Central memory CD8-positive, alpha-beta T cell (primary cell): ENCODE measurements at places on chromosomes 4 and X.

DNA sequence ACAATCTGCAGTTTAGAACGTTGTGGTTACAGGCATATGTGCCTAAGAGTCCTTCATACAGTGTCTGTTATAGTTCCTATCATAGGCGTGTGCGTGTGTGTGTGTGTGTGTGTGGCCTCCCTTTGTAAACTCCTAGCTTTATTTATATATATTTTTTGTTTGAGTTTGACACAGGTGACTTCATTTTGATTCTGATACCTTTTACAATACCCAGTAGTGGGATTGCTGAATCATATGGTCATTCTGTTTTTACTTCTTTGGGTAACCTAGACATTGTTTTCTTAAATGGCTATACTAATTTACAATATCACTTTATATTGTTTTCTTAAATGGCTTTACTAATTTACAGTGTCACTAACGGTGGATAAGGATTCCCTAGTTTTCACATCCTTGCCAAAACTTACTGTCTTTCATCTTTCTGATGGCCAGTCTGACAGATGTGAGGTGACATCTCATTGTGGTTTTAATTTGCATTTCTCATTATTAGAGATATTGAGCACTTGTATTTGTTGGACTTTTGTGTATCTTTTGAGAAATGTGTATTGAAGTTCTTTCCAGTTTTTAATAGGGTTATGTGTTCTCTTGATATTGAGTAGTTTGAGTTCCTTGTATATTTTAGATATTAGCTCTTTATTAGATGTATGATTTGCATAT lies 211.1 kb upstream of the NUDT6 start:
- no peak for DNase-seq

GRCh38 chrX:31656013-31656412 lies 584.2 kb upstream of the FTHL17 start:
- no peak for DNase-seq

GRCh38 chr4:139453371-139454110 lies 380 bp upstream of the RAB33B start:
- peak; percentile 95 for DNase-seq

DNA sequence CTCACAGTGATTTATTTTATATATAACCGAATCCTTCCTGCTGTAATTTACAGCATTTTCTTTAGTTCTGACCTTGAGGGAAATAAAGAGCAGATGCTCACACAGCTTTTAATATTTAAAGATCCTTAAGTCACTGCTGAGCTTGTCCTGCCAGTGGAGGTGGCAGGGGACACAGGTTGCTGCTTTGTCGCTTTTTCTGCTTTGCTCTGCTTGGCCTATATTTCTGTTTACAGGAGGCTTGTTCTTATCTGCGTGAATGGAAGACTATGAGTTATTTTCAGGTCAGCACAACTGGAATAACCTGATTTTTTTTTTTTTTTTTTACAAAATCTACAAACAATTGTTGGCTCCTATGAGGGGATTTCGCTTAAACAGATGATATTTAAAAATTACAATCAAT lies 2.3 kb downstream of the TXK start:
- DNase-seq: no peak

DNA sequence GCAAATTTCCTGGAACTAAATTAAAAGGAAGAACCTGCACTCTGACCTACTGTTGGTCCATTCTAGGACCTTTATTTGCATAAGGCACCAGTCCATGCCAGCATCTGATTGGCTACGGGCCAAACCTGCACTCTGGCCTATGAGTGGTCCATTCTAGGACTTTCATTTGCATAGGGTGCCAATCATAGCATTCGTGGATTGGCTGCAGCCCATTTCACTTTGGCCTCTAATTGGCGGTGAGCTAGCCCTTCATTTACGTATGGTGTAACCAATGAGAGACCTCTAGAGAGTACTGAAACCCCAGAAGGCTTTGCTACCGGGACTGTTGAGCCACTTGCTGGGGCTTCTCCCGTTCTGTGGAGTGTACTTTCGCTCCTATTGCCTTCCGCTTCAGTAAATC lies 6.1 kb upstream of the RNF175 start:
- no peak for DNase-seq

DNA sequence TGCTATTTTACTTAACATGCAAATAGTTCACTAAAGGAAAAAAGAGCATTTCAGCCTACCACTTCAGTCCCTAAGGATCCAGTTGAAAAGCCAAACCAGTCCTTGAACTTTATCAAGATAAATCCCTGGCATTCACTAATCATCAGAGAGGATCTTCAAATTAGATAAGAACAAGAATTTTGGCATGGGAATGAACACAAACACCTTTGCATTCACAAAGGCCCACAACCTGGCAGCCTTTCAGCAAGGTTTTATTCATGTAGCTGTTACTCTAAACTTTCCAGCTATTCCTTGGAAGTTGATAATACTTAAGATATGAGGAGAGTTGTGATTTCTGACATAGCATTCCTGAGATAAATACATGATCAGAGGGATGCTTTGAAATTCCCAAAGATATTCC lies 193.4 kb downstream of the LRBA start:
- DNase-seq: no peak

DNA sequence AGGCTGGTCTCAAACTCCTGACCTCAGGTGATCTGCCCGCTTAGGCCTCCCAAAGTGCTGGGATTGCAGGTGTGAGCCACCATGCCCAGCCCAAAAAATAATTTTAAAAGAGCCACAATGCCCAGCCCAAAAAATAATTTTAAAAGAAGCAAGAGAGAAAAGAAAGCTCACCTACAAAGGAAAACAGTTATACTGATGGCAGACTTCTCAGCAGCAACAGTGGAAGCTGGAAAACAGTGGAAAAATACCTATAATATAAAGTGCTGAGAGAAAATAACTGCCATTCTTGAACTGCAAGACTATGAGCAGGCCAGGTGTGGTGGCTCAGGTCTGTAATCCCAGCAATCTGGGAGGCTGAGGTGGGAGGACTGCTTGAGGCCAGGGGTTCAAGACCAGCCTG lies 13.3 kb upstream of the HMGB2 start:
- no peak for DNase-seq

DNA sequence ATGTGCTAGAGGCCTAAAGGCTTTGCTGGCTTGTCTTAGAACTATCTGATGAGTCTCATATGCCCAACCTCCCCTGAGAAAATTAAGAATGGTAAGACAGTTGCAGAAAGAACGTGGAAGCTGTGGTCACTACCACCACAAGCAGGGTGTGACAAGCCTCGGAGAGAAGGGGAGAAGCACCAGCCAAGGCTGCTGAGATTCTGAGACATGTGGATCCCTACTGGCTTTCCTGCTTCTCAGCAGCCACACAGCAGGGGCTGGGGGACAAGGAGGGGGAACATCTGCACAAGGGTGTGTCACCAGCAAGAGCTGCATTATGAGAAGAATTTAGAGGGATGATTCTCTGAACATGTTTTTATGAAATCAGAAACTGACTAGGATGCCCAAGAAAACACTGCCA lies 19.4 kb downstream of the TAPT1 start:
- DNase-seq: no peak

- no peak for DNase-seq
Observed at GRCh38 chrX:68808686-68809357, 20.0 kb upstream of the EFNB1 start.

GRCh38 chrX:116009861-116010710 lies 160.5 kb upstream of the AGTR2 start:
- no peak for DNase-seq

DNA sequence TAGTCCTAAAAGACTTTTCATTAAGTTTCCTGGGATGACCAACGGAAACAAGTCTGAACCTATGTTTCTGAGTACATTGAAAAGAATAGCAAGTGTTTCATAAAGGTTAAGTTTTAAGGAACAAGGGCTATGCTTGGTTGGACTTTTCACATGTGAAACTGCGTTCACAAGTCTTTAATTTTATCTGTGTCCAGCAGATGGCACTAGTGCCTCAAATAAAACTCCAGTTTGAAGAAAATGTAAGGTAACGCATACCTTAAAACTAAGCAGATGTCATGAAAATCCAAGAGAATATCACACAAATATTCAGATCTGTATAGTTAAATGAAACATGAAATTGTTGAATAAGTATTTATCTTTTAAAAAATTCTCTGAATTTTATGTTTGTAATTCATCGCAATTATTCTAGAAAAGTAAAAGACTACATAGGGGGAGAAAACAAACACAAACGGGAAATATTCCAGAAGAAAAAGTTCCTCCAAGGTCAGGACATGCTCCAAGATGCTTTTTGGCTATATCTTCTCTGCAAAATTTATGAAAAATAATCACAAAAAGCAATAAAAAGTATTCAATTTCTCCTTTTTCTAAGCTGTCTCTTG lies 89.6 kb upstream of the MAD2L1 start:
- DNase-seq: peak; percentile 16

GRCh38 chr4:184514121-184514988 lies 40.0 kb upstream of the IRF2 start:
- DNase-seq: no peak

GRCh38 chr4:85928775-85929591 lies 430.9 kb downstream of the MAPK10 start:
- DNase-seq: no peak

GRCh38 chrX:44784241-44784640 lies 59.6 kb upstream of the DUSP21 start:
- no peak for DNase-seq

- DNase-seq: no peak
Observed at GRCh38 chr4:12889054-12889453, 595.1 kb downstream of the RAB28 start.

- DNase-seq: no peak
Observed at GRCh38 chr4:138455097-138455496, 212.9 kb upstream of the SLC7A11 start.

GRCh38 chr4:104749062-104749461 lies 254.4 kb upstream of the CXXC4 start:
- no peak for DNase-seq

- no peak for DNase-seq
Observed at GRCh38 chr4:176788248-176788647, 4.5 kb downstream of the VEGFC start.

DNA sequence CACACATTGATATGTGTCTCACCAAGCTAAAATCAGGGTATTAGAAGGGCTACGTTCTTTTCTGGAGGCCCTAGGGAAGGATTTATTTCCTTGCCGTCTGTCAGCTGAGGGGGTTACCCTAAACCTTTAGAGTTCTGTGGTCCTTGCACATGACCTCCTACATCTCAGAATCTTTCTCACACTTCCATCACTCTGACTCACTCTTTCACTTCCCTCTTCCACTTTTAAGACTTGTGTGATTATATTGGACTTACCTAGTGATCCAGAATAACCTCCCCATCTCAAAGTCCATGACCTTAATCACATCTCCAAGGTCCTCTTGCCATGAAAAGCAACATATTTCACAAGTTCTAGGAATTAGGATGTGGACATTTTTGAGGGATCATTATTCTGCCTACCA lies 53.6 kb upstream of the FUNDC1 start:
- DNase-seq: no peak

DNA sequence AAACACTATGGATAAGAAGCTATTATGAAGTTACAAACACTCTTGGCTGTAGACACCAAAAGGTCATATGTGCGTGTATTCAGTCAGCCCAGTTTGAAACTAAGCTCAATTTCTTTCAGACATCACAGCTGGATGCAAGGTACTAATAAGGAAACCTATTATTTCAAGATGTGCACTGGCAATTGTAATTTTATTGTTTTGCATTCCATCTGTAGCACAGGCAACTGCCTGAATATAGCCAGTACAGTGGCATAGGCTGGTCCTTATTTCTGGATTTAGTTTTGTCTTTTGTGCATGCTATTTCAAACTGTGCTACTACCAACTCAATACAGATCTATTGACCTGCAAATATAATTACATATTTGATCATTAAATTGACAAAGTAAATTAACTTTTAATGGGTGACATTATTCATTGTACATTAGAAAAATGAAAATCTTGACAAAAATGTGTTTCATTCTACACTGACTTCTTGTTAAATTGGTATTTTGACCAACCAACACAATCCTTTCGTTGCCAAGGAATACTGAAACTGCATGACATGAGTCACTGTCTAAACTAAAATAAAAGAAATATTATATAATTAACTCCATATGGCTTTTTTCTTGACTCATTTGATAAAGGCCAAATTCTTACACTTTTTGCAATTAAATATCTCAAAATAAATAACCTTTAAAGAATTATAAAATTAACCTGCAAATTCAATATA lies 594.3 kb upstream of the ADGRL3 start:
- no peak for DNase-seq

GRCh38 chrX:121642415-121642814 lies 595.0 kb downstream of the GLUD2 start:
- DNase-seq: no peak

DNA sequence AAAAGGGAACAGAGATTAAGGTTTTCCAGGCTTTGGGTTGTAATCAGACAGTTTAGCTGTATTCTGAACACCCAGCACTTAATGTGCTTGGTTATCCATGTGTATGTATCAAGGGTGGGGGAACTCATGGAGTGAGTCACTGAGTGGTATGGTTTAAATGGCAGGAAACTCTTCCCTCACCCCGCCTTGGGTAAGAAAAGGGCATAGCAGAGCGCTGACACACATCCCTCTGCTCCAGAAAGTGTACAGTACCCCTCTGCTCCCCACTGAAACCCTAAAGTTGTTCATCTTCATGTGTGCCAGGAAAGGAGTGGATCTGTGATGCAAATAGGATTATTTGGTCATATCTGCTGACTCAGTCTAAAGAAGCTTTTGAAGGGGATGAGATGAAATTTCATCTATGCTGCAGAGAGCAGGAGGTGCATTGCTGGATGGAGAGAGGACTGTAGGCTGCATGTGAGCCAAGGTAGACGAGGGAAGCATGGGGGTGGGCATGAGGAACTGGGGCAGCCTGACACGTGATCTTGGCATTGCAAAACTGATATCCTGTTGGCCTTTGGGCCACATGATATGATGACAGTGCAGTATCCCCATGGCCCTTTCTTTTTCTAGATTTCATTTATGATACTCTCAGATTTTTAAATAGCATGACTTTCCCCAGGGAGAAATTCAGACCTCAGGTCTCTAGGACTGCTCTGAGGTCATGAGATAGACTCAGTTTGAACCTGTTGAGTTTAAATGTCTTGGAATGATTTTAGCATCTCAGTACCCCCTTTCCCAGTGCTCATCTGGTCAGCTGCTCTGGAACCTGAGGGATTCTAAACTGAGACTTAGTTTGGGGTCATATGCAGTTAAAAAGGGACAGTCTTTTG lies 84.8 kb downstream of the TMEM164 start:
- DNase-seq: no peak

DNA sequence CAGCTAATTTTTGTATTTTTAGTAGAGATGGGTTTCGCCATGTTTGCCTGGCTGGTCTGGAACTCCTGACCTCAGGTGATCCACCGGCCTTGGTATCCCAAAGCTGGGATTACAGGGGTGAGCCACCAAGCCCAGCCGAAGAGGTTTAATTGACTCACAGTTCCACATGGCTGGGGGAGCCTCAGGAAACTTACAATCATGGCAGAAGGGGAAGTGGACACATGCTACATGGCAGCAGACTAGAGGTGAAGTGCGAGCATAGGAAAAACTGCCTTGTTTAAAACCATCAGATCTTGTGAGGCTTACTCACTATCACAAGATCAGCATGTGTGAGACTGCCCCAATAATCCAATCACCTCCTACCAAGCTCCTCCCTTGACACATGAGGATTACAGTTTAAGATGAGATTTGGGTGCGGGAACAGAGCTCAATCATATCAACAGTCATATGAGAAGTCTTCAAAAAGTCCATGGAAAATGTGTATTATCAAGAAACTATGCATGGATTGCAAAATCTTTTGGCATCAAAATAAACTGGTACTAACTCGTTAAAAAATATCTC lies 25.8 kb upstream of the RPL39 start:
- DNase-seq: no peak
